ENCODE measurements at places on chromosomes 13 and 19.

DNA sequence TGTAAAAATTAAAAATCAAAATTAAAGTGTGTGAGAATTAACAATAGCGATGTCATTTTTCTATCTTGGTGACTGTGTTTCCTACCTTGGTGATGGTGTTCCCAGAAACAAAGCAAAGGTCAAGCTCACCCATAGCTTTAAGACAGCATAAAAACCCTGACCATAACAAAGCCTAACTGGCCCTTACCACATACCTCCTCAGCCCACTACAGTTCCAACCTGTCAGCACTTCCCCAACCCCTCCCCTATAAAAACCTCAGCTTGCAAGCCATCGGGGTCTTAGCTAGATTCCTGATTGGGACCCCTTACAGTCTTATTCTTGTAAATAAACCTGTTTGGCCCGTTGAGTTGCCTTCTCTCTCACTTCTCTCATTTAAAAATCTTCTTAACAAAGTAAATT is 484.4 kb upstream of the PCDH20 start:
- DNase-seq: no peak

DNA sequence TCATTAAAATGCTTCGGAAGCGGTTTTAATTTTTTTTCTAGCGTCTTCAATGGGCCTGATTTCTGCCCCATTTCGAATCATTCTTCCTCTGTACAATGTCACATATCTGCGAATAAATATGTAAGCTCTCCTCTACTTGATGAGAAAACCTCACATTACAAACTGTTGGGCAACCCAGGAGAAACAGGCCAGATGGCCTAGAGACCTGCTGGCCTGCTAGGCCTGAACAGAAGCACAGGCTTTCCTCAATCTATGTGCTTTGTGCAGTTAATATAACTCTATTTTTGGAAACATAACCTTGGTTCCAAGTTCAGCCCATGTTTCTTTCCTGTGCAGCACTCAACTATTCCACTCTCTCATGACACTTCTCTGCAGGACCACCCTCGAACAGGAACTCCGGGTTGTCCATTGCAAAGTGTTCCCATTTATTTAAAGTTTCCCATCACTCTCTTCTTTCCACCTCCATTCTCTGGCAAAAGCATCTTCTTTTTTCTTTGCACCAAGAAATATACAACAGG is 42.0 kb downstream of the DCLK1 start:
- DNase-seq: no peak

GRCh38 chr19:14408491-14409145 is 10.5 kb downstream of the DDX39A start:
- no peak for DNase-seq

DNA sequence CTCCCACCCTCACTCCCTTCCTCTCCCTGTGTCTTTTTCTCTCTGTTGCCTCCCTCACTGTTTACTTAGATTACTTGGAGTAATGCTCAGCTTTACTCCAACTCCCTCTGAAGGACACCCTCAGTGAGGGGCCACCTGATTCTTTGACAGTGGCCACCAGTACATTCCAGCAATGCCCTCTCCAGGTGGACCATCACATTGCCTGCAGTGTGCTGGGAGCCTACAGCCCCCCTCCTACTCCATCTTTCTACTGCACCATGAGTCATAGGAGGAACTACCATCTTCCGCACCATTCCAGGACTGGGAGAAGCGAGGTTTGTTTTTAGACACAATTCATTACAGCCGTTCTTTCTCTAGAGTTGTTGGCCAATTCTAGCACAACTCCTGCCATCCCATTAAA is 96.6 kb upstream of the POSTN start:
- DNase-seq: no peak

GRCh38 chr13:63297163-63297562 is 1881.5 kb upstream of the PCDH20 start:
- DNase-seq: no peak

- no peak for DNase-seq
Observed at GRCh38 chr13:51501592-51502152, 48.8 kb upstream of the INTS6 start.

DNA sequence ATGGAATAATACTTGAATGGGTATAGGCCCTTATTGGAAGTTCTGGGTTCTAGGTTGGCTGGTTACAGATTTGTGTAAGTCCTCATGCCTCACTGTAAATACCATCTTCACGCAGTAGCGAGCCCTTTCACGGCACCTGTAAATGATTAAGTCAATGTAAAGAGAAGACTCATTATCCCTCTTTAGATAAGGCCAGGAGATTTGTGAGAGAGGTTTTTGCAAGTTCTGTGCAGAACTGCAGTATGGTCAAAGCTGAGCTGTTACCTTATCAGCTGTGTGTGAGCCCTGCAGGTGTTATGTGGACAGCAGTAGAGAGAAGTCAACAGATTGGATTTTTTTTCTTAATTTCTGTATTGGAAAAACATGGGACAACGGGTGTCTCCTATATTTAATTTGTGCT is 141.6 kb downstream of the SHISA2 start:
- DNase-seq: no peak

DNA sequence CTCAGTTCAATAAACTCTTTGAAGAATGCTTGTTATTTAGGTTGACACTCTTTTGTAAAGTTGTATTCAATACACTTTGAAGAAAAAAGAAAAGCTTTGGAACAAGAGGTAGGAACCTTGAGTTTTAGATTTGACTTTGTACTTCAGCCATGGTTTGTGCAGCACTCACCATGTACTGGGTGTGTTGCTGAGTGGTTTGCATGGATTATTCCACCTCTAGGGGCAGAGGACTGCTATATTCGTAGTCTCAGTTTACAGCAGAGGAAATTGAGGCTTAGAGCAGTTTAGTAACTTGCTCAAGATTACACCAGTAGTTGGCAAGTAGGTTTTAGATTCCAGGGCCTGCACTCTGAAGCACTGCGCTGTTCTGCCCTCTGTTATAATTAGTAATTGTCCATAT is 68.8 kb downstream of the DNAJC3 start:
- DNase-seq: no peak

DNA sequence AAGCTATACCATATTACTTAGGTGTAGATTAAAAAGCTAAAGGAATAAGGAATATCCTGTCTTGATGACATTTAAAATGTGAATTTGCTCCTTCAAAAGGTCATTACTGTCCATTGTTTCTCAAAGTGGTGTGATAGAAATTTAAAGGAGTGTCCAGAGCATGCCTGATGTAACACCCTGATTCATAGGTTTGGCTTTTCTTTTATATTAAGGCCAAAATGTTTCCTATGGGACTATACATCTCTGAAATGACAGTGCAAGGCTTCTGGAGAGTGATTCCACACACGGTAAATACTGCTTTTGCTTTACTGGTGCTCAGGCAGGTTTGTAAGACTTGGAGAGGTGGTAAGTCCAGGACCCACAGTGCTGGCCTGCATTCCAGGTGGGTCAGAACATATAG is 289.9 kb downstream of the RFC3 start:
- DNase-seq: no peak

- DNase-seq: peak; percentile 23
Observed at GRCh38 chr13:34435338-34435737, 506.7 kb upstream of the NBEA start.

GRCh38 chr13:41282129-41282571 is 18.8 kb upstream of the MTRF1 start:
- no peak for DNase-seq

DNA sequence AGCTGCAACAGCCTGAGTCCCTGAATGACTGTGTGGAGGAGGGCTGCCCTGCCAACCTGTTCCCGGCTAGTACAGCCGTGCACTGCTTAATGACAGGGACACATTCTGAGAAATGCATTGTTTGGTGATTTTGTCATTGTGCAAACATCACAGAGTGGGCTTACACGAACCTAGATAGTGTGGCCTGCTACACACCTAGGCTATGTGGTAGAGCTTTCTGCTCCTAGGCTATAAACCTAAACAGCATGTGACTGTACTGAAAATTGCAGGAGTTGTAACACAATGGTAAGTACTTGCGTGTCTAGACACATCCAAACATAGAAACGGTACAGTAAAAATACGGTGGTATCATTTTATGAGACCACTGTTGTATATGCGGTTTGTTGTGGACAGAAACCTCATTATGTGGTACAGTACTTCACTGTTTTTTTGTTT is 35.0 kb downstream of the VASP start:
- DNase-seq: no peak

Data from BJ (cell line).